ENCODE measurements at places on chromosomes 4 and X.

GRCh38 chr4:10256203-10256602, 139.6 kb upstream of the WDR1 start:
- no peak for DNase-seq

DNA sequence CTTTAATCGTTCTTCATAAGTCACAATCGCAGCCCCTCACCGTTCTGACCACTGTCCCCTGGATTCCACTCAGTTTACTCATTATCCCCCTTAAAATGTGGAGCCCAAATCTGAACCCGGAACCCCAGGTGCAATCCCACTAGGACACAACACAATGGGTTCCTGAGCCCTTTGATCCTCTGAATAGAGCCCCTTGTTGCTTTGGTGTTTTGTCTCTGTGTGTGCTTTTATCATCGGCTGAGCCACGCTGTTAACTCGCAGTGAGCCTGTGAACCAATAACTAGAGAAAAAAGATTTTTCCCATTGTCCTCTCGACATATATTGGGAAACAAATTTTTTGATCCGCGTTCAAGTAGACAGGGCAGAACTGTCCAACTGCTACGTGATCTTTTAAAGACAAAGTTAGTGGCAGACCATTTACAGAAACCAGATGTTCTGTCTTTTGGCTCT, 617 bp upstream of the PDHA1 start:
- DNase-seq, result no peak

GRCh38 chr4:163012816-163013215, 153.9 kb downstream of the NAF1 start:
- no peak for DNase-seq

DNA sequence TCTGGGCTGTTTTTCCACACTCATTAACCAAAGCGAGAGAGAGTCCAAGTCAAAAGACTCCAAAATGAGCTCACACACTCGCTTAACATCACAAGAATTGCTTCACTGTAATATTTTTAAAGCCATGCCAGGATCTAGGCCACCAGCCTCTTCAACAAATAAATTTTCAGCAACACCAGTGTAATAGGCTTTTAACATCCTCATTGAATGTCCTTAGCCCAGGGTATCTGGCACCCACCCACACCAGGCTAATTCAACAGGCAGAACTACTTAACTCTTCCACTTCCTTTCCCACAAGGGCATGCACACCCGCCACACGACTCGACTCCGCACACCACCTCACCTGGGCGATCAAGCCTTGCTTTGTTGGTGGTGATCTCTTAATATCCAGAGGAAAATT, 34.2 kb downstream of the FAT1 start:
- no peak for DNase-seq

GRCh38 chrX:74788545-74789086, 136.6 kb downstream of the NEXMIF start:
- DNase-seq, result no peak

- DNase-seq, result no peak
Measured at GRCh38 chrX:119417842-119418241, 18.7 kb downstream of the SLC25A43 start.

GRCh38 chrX:130264573-130264972, 4.1 kb downstream of the ZNF280C start:
- no peak for DNase-seq

DNA sequence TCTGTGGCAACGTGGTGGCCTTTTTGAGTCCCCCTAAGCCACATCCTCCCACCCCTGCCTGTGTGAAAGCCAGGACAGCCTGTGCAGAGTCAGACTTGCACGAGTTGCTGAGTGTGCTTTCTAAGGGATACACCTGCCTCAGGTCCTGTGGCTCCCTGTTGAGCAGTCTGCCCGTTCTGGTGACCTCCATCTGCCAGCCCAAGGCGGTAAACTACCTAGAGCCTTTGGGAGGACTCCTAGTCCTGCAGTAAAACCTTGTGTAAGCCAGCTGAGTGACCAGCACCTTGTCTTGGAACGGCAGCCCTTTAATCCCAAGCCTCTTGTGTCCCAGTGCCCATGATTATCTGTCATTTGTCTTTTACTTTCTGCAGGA, 69.3 kb downstream of the NBDY start:
- DNase-seq, result no peak

GRCh38 chr4:159229164-159229563, 126.3 kb downstream of the RAPGEF2 start:
- DNase-seq, result no peak

DNA sequence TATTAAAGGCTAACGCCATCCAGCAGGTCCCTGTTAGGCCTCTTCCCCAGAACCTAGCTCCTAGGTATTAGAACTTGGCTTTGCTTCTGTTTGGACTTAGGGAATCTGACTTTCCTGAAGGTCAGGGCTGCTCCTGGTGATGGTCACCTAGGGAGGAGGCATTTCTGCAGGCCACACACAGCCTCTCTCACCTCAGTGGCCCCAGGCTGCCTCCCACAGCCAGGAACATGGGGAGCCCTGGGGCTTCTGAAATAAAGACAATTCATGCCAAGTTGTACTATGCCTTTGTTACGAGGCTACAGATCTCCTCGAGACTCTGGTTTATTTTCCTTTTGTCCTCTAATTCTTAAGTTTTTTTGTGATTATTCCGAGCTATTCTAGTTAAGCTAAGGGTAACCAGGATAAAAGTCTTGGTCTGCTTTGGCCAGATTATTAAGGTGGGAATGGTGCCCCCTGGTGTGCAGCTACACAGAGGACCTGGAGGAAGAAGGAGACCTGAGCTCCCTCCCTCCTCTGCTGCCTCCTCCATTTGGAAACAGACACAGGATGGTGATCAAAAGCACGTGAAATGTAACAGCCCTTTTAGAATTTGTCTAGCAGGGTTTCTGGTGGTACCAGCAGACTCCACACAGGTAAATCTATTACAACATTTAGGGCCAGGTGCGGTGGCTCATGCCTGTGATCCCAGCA, 131.0 kb downstream of the DCLK2 start:
- no peak for DNase-seq

GRCh38 chr4:14902342-14902741, 99.9 kb upstream of the CPEB2 start:
- DNase-seq, result no peak

DNA sequence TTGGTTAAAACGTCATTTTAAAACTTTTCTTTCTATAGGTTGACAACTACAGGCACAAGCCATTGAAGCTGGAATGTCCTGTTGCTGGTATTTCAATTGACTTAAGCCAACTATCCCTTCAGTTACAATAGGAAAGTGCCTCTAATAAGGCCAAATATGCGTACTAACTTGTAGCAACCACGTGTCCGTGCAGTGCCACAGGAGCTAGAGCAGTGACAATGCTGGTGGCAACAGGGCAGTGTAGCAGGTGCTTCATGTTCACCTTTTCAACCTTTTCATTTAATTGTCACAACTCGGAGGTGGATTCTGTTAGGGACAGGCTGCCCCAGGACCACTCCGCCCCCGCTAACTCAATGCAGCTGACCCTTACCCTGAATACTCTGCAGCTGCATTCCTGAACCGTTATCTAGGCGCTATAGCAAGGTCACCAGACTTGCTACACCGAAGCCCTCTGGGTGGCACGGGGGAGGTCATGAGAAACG, 37.7 kb downstream of the ERVMER34-1 start:
- DNase-seq, result no peak

DNA sequence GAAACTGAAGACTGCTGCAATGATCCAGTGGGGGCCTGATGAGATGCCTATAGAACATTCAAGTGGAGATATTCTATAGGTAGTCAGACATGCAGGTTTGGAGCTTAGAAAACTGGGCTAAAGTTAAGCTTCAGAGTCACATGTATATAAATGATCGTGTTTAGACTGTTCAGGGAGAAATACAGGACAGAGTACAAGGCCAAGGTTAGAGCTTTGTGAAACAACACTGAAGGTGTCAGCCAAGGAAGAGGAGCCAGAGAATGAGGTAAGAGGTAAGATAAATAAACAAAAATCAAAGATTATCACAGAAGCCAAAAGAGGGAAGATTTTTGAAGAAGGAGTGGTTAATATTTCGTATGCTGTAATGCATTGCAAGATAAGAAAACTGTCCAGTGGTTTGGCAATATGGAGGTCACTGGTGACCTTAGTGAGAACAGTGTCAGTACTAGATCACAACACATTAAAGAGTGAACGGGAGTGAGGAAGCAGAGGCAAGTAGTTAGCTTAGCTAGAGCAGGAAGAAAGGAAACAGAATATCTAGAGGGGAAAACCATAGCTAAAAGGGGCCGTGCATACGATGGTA, 58.0 kb upstream of the KLHL13 start:
- DNase-seq, result no peak
